ENCODE measurements at places on chromosomes 7 and 10. TPM values are rescaled to one million over a fixed set of nuclear protein-coding genes. Genes with fewer than 3 reads are reported as not detected.

- DNase-seq, result no peak
Measured at GRCh38 chr10:79468841-79469585, 23.6 kb upstream of the ZCCHC24 start.

GRCh38 chr7:105811189-105811847 lies 65.1 kb downstream of the ATXN7L1 start:
- no peak for DNase-seq

GRCh38 chr10:100895896-100896295 lies 16.9 kb upstream of the SLF2 start:
- DNase-seq, result no peak

DNA sequence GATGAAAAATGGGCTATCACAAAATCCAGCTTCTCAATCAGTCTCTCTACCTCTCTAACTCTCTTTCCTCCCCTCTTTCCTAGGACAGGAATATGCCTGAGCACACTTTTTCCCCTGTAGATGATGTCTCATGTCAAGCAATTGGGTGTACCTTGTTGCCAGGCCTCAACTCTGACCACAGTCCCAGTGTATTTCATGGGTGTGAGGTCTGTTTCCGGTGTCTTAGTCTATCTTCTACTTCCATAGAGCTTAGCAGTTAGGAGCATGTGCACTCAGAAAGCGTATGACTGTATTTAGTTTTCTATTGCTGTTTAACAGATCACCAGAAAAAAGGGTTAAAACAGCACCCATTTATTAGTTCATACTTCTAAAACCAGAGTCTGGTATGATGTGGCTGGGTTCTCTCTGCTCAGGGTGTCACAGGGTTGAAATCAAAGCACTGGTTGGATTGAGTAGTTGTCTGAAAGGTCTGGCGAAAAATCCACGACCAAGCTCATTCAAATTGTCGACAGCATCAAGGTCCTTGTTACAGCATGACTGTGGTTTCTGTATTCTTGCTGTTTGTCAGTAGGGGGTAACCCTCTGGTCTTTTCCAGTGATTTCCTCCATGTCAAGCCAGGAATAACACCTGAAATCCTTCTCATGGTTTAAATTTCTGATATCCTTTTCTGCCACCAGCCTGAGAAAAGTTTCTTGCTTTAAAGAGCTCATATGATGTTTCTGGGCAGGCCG lies 130.0 kb downstream of the THSD7A start:
- no peak for DNase-seq

DNA sequence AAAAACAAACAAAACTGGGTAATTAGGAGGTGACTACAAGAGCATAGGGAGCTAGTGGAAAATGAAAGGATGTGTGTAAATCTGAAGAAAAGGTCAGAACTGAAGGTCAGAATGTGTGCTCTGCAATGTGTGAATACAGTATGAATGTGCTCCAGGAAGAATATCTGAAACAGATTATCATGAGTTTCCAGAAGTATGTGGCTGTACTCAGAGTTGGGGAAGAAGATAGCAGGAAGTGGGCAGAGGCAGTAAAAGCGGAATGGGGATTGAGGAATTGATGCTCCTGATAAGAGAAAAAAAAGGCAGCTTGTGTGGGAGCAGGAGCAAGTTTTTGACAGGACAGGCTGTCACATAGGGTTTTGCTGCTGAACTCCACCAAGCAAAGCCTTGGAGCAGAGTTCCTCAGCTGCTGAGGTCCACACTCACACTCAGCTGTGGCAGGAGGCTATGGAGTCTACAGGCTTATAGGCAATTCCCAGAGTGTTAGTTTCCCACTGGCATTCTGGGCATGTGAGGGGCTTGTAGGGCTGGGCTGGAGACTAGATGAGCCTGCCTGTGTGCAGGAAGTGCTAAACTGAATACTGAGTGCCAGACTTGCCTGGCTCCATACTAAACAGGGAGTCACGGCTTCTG lies 22.9 kb downstream of the H2AZ2 start:
- DNase-seq, result no peak

- DNase-seq, result no peak
Measured at GRCh38 chr10:21975378-21975990, 28.0 kb downstream of the DNAJC1 start.

Gene SPAM1
- not detected for total RNA-seq

Gene ZNF365
- total RNA-seq, result 3.0 TPM

Gene CYP3A4
- not detected for total RNA-seq

Gene CYP26C1
- not detected for total RNA-seq

Data from SJSA1 (cell line).